Dermis blood vessel endothelial cell (primary cell): ENCODE measurements at places on chromosomes 16 and 17. TPM values are rescaled to one million over a fixed set of nuclear protein-coding genes. Genes with fewer than 3 reads are reported as not detected.

Gene KCNH6
- 0.05 TPM in 1 of 2 replicates, not detected in the other for total RNA-seq

Gene ARHGAP44
- 0.47 and 0.68 TPM in 2 replicates for total RNA-seq

Gene MAPK7
- 19.4 and 22.8 TPM in 2 replicates for total RNA-seq

DNA sequence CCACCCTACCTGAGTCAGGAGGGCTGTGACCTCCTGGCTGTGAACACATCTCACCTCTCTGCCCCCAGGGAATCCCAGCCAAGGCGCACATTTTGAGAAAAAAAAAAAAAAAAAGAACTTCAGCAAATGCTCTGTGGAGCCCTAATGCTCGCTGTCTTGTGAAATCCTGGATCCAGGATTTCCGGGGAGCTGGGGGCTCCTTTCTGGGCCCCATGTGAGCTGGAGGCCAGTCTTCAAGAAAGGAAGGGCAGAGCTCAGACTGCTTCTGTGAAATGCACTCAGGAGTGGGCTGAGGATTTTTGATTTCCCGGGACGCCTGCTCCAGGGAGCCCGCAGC lies 36.0 kb upstream of the EMP2 start:
- DNase-seq: no peak

DNA sequence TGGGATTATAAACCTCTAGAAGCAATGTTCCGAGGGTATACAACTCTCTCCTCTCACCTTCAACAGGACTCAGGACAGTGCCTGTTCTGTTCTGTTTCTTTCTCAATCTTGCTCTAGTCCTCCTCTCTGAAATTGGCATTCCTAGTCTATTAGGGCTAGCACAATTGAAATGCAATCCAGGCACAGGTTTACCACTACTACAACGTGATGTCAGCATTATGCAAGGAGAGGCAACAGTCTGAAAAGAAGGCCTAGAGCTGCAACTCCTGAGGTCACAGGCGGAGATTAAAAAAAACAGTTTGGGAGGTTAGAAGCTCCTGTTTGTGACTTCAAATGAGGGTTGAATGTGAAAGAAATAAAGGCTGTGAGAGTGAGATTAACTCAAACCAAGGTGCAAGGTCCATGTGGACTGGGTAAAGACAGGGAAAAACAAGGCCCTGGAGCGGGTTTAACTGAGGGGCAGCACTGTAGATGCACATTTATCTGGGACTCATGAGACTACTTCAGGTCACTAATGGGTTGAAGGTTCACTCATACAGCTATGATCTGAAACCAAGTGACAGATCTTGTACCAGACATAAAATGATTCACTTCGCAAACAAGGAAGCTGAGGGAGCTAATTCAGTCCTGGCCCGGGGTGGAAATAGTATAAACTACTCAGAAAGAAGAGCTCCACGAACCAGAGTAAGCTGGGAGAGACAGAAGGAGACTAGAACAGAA lies 16.8 kb downstream of the AMFR start:
- no peak for DNase-seq

- DNase-seq: no peak
These were observed 39.4 kb upstream of the ZC3H18 start for GRCh38 chr16:88530858-88531203.

GRCh38 chr16:21626659-21627277 lies 25.6 kb downstream of the IGSF6 start:
- peak; percentile 81 for DNase-seq

DNA sequence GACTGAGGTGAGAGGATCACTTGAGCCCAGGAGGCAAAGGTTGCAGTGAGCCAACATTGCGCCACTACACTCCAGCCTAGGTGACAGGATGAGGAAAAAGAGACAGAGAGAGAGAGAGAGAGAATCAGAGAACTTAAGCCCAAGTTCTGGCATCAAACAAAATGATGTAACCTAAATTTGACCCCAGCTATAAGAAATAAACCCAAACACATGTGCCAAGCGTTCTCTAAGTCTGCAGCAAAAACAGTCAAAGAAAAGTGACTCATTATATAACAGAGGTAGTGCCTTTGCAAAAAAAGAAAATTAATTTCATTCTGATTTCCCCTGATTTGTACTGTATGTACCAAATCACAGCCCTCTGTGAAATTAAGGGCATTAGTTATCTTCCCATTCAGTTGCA lies 89.5 kb downstream of the CDH11 start:
- DNase-seq: no peak

GRCh38 chr16:66660422-66661209 lies 35.9 kb downstream of the CMTM4 start:
- peak; percentile 87 for DNase-seq

GRCh38 chr17:67239597-67239996 lies 5.4 kb downstream of the HELZ start:
- peak; percentile 37 for DNase-seq
